Amygdala (tissue), 56 donors: ENCODE measurements at places on chromosomes 5 and 9.

- DNase-seq, result no peak
These were observed 33.5 kb downstream of the STRBP start for GRCh38 chr9:123234853-123235252.

DNA sequence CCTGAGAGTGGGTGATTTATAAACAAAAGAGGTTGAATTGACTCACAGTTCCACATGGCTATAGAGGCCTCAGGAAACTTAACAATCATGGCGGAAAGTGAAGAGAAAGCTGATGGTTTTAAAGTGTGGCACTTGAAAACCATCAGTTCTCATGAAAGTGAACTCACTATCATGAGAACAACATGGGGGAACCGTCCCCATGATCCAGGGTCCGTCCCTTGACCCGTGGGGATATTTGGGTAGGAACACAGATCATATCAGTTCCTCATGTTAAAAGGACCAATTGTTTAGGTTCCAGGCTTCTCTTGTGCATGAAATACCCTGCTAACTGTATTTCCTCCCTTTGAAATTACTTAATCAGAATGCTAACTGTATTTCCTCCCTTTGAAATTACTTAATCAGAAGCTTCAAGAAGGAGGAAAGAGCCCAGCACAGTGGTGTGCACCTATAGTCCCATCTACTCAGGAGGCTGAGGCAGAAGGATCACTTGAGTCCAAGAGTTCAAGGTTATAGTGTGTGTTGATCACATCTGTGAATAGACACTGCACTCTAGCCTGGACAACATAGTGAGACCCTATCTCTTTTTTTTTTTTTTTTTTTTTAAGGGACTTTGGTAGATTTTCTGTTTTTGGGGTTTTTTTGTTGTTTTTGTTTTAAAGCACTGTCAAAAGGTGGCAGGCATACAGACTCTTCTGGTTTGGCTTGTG lies 24.8 kb downstream of the TTC1 start:
- no peak for DNase-seq

GRCh38 chr5:78204241-78204640 lies 90.3 kb downstream of the AP3B1 start:
- no peak for DNase-seq

DNA sequence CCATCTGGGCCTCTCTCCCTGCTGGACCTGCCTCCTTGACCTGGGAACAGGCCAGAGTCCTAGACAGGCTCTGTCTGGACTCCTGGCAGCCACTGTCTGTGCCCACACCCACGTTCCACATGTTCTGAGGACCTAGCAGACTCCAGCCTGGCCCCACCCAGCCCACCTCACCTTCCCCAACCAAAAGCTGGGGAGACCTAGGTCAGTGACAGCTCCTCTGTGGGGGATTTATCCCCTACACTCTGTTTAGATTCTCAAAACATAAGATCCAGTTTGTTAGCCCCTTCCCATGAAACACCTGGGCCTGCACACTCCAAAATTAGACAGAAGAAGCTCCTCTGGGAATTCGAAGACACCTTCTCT lies 59.8 kb upstream of the ADAMTS2 start:
- DNase-seq, result no peak

GRCh38 chr5:136724161-136724560 lies 358.8 kb upstream of the TRPC7 start:
- DNase-seq, result no peak

- DNase-seq, result no peak
These were observed 889.1 kb upstream of the CTNND2 start for GRCh38 chr5:12793373-12793772.

GRCh38 chr5:122401976-122402725 lies 90.1 kb downstream of the SNCAIP start:
- no peak for DNase-seq

GRCh38 chr9:4277531-4277991 lies 22.3 kb downstream of the GLIS3 start:
- no peak for DNase-seq

DNA sequence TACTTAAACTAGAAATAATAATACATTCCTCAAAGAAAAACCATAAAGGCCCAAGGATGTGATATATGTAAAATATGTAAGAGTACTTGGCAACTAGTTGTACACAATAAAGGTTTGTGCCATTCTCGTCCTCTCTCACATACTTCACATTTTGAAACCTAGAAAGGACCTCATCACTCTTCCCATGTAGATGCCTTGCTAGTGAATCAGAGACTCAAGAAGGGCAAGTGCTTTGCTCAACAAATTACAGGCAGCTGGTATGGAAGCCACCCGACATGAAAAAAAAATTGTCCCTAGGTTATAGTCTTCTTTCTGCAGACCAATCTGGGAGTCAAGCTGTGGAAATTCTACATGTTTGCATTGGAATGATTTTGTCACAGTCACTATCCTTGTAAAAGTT lies 31.7 kb downstream of the ADRB2 start:
- no peak for DNase-seq

GRCh38 chr5:158142156-158142555 lies 283.2 kb upstream of the CLINT1 start:
- no peak for DNase-seq

DNA sequence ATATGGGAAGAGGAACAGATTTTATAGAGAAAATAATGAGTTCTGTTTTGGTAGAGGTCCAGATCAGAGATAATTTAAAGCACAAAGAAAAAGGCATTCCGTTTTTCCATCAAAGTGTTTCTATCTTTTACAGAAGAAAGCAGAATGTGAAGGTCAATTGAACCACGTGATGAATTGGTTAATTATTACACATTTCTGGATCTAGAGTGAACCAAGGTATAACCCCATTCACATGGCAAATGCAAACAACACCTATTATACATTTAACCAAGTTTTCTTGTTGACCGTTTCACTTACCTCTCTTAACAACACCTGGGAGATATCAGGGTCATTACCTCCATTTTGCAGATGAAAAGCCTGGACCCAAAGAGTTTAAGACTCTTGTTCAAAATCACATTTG lies 34.9 kb upstream of the ZNF462 start:
- DNase-seq, result no peak

- no peak for DNase-seq
These were observed 13.4 kb upstream of the CCDC112 start for GRCh38 chr5:115309751-115310370.

DNA sequence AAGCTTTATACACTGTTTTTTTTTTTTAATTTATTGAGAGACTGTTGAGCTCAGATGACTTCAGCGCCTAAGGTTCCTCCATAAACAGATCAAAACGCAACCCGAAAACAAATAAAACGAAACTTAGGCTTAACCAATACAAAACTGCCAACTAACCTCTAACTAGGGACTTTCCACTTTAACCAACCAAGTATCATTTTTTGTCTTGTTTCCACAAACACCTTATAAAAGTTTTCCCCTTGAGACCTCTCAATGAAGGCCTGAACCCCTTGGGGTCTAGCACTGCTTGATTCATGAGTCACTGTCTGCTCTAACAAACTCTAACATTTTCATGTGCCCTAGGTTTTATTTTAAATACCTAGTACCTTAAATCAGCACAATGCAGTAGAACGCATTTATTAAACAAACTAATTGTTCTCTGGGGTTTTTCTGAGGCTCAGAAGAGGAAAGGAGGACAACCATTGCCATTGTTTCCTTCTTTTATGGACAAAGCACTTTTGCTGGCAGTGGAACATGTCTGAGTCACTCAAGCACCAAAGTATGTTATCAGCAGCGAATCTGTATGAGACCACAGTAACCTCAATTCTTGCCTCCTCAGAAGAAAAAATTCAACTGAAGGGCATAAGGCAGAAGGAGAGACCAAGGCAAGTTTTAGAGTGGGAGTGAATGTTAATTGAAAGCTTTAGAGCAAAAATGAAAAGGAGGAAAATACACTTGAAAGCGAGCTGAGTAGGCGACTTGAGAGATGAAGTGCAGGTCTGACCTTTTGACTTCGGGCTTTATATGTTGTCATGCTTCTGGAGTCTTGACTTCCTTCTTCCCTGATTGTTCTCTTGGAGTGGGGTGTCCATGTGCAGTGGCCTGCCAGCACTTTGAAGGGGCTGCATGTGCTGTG lies 97.7 kb upstream of the HCN1 start:
- no peak for DNase-seq

DNA sequence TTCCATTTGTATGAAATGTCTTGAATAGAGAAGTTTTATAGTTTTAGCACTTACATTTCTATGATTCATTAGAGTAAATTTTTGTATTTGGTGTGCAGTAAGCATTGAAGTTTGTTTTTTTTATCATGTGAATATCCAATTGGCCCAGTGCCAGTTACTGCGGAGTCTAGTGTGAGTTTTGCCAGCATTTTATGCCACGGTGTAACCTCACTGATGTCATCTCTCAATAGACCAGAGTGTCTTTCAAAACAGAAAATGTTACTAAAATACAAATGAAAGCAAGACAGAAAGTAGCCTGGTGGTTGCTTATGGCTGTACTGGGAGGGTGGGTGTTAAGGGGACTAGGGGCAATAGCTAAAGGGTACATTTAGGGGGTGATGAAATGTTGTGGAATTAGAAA lies 62.8 kb downstream of the IPPK start:
- no peak for DNase-seq

GRCh38 chr5:27450607-27451006 lies 412.2 kb upstream of the CDH9 start:
- no peak for DNase-seq

GRCh38 chr9:1659363-1659690 lies 355.8 kb upstream of the SMARCA2 start:
- DNase-seq, result no peak

- DNase-seq, result no peak
These were observed 29.2 kb downstream of the SUSD1 start for GRCh38 chr9:112145886-112146285.

DNA sequence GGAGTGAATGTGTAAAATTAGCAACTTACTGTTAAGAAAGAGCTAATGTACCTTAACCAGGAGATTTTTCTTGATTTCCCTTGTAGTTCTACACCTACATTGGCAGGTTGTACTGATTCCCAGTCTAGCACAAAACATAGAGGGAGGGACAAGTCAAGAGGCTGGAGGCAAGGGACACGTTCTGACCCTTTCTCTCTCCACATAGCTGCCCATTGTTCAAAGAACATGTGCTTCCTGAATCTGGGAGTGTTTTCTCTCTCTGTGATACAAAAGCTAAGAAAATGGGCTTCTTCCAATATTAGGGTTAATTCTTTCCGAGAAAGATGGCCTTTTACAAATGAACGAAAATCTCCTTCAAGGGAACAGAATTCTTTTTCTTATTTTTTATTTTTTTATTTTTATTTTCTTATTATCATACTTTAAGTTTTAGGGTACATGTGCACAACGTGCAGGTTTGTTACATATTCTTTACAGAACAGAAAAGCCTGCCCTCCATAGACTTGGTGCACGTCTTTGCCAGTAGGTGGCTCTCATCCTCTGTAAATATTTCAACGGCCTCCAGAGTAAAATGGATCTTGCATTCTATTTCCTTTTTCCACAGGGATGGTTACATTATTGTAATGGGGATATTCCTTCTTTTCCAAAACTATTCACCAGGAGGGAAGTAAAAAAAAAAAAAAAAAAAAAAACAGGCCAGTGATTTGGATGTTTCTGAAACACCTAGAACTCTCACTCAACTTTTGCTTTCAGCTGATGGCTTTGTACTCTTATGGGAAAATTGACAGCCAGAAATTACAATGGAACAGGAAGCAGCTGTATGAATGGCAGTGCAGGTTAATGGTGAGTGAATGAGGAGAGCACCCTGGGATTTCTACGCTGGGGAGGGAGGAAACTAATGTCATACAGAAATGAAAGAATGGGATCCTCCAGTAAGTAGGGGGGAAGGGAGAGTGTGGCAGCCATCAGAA lies 13.1 kb upstream of the IFNA5 start:
- no peak for DNase-seq

DNA sequence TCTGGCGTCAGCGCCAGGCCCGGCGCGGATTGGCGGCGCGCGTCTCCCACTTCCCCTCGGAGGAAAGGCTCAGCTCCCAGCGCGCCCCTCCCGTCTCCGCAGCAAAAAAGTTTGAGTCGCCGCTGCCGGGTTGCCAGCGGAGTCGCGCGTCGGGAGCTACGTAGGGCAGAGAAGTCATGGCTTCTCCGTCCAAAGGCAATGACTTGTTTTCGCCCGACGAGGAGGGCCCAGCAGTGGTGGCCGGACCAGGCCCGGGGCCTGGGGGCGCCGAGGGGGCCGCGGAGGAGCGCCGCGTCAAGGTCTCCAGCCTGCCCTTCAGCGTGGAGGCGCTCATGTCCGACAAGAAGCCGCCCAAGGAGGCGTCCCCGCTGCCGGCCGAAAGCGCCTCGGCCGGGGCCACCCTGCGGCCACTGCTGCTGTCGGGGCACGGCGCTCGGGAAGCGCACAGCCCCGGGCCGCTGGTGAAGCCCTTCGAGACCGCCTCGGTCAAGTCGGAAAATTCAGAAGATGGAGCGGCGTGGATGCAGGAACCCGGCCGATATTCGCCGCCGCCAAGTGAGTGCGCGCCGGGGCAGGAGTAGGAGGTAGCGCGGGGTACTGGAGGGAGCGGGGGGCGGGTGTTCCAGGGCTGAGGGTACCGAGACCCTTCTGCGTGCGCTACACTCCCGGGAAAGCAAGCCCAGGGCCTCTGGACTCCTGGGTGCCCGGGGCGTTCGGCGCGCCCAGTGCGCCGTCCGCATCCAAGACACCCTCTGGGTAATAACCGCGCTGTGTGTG lies at the start of gene MSX2:
MSX2 (plus strand) TSS at position 99 of the 777 bp plus-strand sequence; CDS start at position 177, 78 bp downstream.
- DNase-seq, result peak; percentile 20

DNA sequence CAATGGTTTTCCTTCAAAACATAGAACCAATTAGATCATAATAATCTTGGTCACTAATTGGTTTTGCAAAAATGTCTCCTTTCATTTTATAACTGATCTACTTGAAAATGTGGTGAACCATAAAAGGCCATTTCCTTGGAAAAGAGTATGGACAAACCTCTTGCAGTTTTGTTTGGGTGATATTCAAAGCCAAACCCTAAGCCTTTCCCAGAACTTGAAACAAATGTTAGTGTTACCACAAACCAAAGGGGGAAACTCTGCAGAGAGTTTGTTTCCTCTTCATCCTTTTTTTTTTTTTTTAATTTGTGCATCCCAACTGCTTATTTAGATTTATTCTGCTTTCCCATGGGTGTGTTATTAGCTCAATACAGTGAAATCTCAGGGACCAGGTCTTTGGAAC lies 204.4 kb upstream of the ADAMTSL1 start:
- no peak for DNase-seq

- no peak for DNase-seq
These were observed 19.2 kb downstream of the DMAC1 start for GRCh38 chr9:7780261-7780988.

DNA sequence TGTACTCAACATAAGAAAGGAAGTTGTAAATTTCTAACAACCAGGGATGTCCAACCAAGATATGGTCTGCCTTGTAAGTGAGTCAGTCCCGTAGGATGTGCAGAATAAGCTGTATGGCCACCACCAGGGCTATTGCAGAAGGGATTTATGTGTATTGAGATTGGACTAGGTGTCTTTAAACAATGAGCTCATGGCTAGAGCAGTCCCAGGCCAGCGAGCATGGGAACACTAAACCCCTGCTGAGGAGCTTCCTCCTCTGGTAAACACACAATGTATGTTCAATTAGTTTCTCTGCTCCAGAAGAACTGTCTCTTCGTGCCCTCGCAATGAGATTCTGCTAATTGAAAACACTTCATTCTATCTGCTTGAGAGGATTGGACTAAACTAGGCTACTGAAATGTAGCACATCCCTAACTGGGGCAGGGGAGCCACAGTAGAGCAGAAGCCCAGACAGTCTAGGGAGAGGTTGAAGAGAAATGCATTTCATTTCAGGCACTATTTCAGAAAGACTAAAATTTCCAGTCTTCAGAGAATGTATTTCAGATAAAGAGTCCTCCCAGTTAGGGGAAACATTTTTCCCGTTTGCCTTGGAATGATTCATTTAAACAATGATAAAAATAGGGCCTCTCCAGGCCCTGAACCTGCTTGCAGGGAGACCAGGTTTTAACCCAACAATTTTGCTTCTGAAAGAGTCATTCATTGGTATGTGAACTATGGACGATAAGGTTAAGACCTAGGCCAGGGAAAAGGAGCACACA lies 154.7 kb downstream of the FAM114A2 start:
- DNase-seq, result no peak
